ENCODE measurements at places on chromosomes 1 and 21. TPM values are rescaled to one million over a fixed set of nuclear protein-coding genes. Genes with fewer than 3 reads are reported as not detected.
A peak's percentile ranks its signal among the peaks of the same experiment; 100 is the strongest.

Gene CD244
- polyA plus RNA-seq: 0.09 TPM

Gene CYP4X1
- polyA plus RNA-seq: 5.3 TPM

Gene MASP2
- polyA plus RNA-seq: 8.7 TPM

Gene ZBED6
- not detected for polyA plus RNA-seq

Gene ICOSLG
- polyA plus RNA-seq: 10.1 TPM

GRCh38 chr1:99268021-99268420, 3.7 kb downstream of the PLPPR4 start:
- DNase-seq: no peak

GRCh38 chr1:172662464-172663109, 3.7 kb downstream of the FASLG start:
- peak; percentile 11 for DNase-seq

DNA sequence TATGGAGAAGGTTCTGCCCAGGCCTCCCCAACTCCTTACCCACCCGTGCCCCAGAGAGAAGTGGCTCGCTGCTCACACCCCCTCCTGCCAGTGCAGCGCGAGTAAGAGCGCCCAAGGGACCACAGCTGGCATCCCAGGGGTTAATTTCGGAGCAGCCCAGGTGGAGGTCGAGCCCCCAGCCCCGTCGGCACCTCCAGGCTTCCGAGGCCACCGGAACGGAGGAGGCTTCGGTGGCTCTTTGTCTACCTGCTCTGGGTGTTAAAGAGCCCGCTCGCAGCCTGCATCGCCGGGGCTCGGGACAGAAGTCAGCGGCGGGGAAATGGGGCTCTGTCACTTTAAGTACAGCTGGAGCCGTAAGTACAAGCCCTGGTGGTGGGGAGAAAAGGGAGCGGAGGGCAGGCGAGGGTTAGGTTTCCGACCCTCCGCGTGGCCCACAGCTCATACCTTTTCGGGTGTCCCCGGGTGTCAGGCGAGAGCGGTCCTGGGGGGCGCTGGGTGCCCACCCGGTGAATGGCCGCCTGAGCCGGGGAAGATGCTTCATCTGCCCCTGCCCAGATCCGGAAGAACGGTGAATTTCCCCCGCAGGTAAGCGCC, 89.4 kb upstream of the IPO9 start:
- DNase-seq: no peak

DNA sequence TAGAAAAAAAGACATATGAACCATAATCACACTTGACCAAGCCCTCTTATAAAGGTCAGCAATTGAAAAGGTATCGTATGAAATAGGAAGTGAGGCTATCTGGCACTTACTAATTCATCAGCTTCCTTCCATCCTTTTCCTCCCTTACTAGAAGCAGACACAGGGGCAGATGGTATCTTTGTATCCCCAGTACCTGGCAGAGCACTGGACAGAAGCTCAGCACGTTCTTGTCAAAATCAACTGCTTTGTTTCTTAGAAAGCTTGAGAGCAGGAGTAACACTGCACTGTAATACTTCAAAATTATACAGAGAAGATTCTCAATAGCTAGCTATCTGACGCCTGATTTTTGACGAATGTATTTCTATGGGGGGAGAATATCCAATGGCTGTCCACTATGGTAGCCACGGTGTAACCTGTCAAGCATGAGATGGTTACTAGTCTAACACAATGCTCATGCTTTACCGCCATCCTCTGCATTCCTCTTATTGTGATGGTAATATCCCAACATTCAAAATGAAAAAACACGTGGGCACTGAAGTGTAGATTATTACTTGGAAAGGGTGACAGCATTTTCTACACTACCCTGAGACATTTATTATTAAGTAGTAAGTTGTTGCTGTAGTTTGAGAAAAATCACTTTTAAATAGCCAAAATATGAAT, 175.6 kb downstream of the SIPA1L2 start:
- no peak for DNase-seq

Measured in muscle of arm (tissue), 14 donors.